ENCODE measurements at places on chromosomes 11 and 22. TPM values are rescaled to one million over a fixed set of nuclear protein-coding genes. Genes with fewer than 3 reads are reported as not detected.

GRCh38 chr11:75461151-75461550 is 28.1 kb upstream of the KLHL35 start:
- DNase-seq: no peak

UCP3 gene
- polyA plus RNA-seq: 0.84 TPM

- no peak for DNase-seq
These were observed 137.1 kb downstream of the ADAMTS15 start for GRCh38 chr11:130585545-130585944.

- no peak for DNase-seq
These were observed 60.2 kb downstream of the FLRT1 start for GRCh38 chr11:64095949-64096348.

DNA sequence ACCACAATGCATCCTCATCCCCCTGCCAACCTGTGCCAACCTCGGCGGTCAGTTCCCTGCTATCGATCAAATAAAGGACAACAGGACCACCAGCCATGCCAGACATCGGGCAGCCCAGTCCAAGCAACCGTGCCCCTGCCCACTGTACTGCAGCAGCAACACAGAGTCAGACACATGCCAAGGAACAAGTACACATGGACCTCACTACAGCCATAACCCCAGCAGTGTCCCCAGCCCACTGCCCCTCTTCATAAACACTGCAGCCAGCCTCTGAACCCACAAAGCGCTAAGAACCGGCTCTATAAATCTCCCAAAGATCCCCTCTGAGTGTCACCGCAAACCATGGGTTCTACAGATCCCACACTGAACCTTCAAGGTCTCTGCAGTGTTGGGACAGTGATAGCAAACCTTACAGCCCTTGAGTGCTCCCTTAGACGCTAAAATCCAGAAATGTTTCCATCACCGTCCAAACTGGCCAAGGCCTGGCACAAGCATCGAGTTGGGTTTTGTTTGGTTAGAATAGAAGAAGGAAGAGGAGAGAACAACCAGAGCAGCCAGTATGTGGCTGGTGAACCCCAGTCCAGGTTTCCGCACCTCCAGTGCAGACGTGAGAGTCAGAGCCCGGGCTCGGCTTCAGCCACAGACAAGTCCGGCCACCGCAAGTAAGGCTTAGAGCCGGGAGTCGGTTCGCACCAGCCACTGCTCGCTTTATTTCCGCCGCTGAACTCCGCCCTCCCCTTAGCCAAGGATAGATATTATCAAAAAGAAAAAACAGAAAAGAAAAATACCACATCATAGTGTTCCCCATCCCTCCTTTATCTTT is 7.9 kb downstream of the PAX6 start:
- no peak for DNase-seq

GRCh38 chr11:57330029-57330428 is 5.3 kb upstream of the TNKS1BP1 start:
- DNase-seq: no peak

DNA sequence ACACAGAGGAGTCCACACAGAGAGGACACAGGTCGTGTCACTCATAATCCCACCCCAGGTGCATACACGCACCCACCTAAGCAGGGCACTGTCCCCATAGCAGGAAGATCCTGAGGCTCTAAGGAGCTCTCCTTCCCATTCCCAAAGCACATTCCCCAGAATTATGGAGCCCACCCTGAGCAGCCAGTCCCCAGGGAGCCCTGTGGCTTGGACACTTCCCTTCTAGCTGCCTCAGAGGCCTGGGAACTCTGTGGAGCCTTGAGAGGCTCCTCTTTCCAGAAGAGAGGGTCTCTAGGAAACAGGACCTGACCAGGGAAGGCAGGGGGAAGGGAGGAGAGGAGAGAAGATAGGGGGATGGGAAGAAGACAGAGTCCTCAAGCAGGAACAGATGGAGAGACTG is 29.8 kb downstream of the ARHGEF17 start:
- no peak for DNase-seq

OR51B4 gene
- polyA plus RNA-seq: not detected

- no peak for DNase-seq
These were observed 16.9 kb downstream of the CSF2RB start for GRCh38 chr22:36930041-36930935.

DNA sequence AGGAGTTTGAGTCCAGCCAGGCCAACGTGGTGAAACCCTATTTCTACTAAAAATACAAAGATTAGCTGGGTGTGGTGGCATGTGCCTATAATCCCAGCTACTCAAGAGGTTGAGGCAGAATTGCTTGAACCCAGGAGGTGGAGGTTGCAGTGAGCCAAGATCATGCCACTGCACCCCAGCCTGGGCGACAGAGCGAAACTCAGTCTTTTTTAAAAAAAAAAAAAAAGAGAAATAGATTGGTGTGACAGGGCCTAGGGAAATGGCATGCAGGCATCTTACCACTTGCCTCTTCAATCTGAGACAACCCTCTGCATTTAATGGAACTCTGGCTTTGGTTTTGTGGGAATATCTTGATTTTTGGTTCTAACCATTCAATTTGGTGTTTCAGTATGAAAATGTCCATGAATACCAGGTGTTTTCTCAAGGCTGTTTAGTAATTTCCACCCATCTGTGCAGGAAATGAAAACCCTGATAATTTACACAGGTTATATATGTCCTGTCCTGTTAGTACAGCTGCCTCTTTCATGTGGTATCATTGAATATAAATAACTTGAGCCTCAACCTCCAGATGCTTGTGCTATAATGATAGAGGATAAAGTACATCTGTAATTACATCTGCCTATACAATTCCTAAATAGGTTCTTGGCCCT is 8.4 kb downstream of the XBP1 start:
- no peak for DNase-seq

GUCY1A2 gene
- 7.7 TPM for polyA plus RNA-seq

DNA sequence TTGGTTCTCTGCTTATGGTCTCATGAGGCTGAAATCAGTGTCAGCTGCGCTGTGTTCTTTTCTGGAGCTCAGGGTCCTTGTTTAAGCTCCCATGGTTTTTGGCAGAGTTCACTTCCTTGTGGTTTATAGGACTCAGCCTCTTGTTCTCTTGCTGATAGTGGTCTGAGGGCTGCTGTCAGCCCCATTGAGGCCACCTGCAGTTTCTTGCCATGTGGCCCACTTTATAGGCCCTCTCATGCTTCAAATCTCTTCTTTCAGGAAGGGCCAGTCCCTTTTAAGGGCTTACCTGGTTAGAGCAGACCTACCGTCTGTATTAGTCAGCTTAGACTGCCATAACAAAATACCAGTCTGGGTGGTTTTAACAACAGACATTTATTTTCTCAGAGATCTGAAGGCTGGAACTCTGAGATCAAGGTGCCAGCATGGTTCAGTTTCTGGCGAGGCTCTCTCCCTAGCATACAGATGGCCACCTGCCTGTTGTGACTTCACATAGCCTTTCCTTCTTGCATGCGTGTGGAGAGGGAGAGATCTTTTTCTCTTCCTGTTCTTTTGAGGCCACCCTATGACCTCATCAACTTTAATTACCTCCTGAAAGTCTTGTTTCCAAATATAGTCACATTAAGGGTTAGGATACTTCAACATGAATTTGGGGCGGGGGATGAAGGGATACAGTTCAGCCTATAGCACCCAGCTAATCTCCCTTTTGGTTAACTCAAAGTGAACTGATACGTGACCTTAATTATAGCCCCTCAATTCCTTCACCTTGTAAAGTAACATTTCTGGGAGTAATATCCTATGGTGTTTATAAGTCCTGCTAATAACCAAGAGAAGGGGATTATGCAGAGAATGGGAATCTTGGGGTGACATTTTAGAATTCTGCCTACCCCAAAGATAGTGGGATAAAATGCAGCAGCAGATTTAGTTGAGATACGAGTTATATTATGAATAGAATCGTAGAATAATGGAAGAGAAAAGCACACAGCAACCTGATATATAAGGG is 131.8 kb downstream of the UVRAG start:
- DNase-seq: no peak

OR52H1 gene
- not detected for polyA plus RNA-seq

C11orf52 gene
- 2.4 TPM for polyA plus RNA-seq

- DNase-seq: no peak
These were observed 74.3 kb downstream of the TEAD1 start for GRCh38 chr11:12748561-12748960.
